MCF 10A (cell line): ENCODE measurements at places on chromosomes 13 and 19. TPM values are rescaled to one million over a fixed set of nuclear protein-coding genes. Genes with fewer than 3 reads are reported as not detected.

The FXYD3 gene
- total RNA-seq = 4.3 and 6.9 TPM in 2 replicates

The THSD1 gene
- 13.3 and 16.7 TPM in 2 replicates for total RNA-seq

The BRME1 gene
- 0.75 and 1.8 TPM in 2 replicates for total RNA-seq

The RXFP2 gene
- not detected in 2 replicates for total RNA-seq

The TMEM238 gene
- total RNA-seq = 10.6 and 14.9 TPM in 2 replicates

- H3K27ac ChIP-seq = no peak overlapping the region
- peaks cover 6% of the 10 kb centered on the region for H3K36me3 ChIP-seq
- H3K4me3 ChIP-seq = no peak overlapping the region
- H3K27me3 ChIP-seq = no peaks in the 10 kb centered on the region
- DNase-seq = no peak
Observed at GRCh38 chr19:32178401-32178800, 167.0 kb upstream of the ZNF507 start.

DNA sequence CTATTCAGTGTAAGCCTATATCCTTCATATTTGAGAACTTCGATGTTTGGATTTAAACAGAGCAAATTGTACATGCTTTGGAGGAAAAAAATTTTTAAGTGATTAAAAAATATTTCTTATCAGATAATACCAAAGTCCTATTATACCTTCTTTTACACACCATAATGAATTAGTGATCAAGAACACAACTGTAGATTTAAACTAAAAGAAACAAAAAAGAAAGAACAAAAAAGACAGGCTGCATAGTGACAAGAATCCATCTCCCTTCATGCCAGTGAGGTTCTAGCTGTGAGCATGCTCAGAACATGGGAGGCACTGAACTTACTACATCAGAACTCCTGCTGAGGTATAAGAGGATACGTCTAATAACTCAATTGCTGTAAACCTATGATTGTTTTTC is at the start of gene RXFP2:
RXFP2 (plus strand) TSS at position 301 of the 400 bp plus-strand sequence; CDS start at position 388, 87 bp downstream.
- H3K27me3 ChIP-seq = peaks cover 34% of the 10 kb centered on the region
- H3K36me3 ChIP-seq = no peaks in the 10 kb centered on the region
- no peak for DNase-seq
- no peak within 1 kb of the TSS for H3K27ac ChIP-seq
- no peak within 1 kb of the TSS for H3K4me3 ChIP-seq

- H3K36me3 ChIP-seq = peaks cover 95% of the 10 kb centered on the region
- H3K27ac ChIP-seq = peak overlapping the region; percentile 89
- no peak for DNase-seq
- H3K4me3 ChIP-seq = no peak overlapping the region
Observed at GRCh38 chr19:38710416-38710702, 33.9 kb downstream of the CAPN12 start.

GRCh38 chr19:13209484-13210338 is 59.5 kb downstream of the IER2 start:
- no peak for DNase-seq
- no peaks in the 10 kb centered on the region for H3K36me3 ChIP-seq
- H3K27me3 ChIP-seq = no peaks in the 10 kb centered on the region
- no peak overlapping the region for H3K27ac ChIP-seq
- H3K4me1 ChIP-seq = no peaks in the 10 kb centered on the region
- no peak overlapping the region for H3K4me3 ChIP-seq

- no peak overlapping the region for H3K4me3 ChIP-seq
- H3K4me1 ChIP-seq = no peaks in the 10 kb centered on the region
- H3K27ac ChIP-seq = no peak overlapping the region
- H3K36me3 ChIP-seq = no peaks in the 10 kb centered on the region
- peak; percentile 61 for DNase-seq
Observed at GRCh38 chr13:91406619-91407018, 8.2 kb downstream of the GPC5 start.

DNA sequence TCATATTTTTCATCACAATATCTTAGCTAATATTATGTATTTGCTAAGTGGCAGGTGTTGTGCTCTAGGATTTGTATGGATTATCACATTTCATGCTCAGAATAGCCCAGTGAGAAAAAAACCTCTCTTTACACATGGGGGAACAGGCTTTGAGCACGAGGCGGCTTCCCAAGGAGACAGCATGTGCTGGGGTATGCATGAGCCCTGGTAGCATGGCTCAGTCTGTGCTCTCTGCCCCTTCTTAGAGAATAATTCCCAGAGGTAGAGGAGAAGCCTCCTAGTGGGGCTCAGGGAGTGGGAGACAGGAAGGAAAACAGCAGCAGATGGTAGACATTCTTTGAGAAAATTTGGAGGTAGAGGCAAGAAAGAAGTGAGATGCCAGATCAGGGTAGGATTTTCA is 31.6 kb downstream of the RNASEH2B start:
- no peak overlapping the region for H3K27ac ChIP-seq
- no peaks in the 10 kb centered on the region for H3K27me3 ChIP-seq
- DNase-seq = no peak
- H3K36me3 ChIP-seq = peaks cover 29% of the 10 kb centered on the region
- H3K4me1 ChIP-seq = no peaks in the 10 kb centered on the region
- no peak overlapping the region for H3K4me3 ChIP-seq

DNA sequence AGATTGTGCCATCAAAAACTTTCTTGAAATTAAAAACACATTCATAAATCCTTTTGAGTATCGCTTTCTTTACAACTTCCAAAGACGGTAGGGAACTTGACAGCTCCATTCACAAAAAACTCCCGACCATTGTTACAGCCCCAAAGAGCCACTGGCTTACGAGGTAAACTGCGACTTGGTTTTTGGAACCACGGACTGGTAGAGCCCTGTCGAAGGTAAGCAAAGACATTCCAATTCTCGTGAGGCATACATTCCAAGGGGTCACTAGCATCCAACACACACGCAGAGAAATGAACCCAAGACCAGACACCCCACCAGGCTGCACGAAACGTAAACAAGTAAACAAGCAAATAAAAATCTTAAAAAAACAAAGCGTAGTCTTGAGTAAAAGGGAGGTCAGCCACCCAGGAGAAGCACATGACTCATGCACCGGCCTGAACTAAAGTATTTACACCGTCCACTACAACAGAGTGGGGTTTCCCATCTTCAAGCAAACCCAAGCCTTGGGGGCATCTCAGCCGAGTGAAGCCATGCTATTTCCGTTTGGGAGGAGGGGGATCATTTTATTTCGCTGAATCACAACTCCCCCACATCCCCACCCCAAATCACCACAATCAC is 1.4 kb downstream of the BRD4 start:
- H3K27ac ChIP-seq = peak overlapping the region; percentile 88
- peaks cover 21% of the 10 kb centered on the region for H3K4me1 ChIP-seq
- DNase-seq = peak; percentile 88
- H3K27me3 ChIP-seq = no peaks in the 10 kb centered on the region
- peaks cover 7% of the 10 kb centered on the region for H3K36me3 ChIP-seq

- H3K27ac ChIP-seq = no peak overlapping the region
- no peaks in the 10 kb centered on the region for H3K27me3 ChIP-seq
- peaks cover 7% of the 10 kb centered on the region for H3K4me1 ChIP-seq
- H3K36me3 ChIP-seq = peaks cover 6% of the 10 kb centered on the region
- peak; percentile 55 for DNase-seq
Observed at GRCh38 chr19:46571495-46571894, 29.6 kb upstream of the CALM3 start.

DNA sequence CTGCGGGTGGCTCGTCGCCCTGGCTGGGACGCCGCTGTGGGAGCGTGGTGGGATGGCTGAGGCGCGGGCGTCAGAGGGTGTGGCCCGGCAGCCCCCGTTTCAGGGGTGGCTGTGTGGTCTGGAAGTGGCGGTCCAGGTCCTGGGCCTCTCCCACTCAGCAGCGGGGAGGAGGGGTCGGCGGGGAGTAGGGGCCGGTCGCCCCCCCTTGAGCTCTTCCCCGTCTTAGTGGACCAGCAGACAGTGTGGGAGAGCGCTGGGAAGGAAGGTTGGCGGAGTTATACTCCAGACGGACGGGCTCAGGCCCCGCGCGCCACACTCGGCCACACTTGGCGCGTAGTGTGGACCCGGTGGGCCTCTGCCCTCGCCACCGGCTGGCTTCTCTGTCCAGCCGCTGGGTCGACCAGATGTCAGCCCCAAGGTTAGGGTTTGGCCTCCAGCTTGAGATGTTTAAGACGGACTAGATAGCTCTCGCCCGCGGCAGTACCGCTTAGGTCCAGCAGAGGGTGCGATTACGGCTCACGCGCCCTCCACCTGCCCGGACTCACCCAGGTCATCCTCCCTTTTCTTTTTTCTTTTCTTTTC is 21.7 kb upstream of the ZNF429 start:
- no peak for DNase-seq
- H3K27me3 ChIP-seq = no peaks in the 10 kb centered on the region
- H3K4me3 ChIP-seq = no peak overlapping the region
- no peak overlapping the region for H3K27ac ChIP-seq
- H3K36me3 ChIP-seq = no peaks in the 10 kb centered on the region
